ENCODE measurements at places on chromosomes 2 and 18.

- DNase-seq: no peak
Measured at GRCh38 chr2:95030496-95030895, 5.0 kb downstream of the MAL start.

GRCh38 chr2:62920070-62920469 is 130.6 kb upstream of the OTX1 start:
- no peak for DNase-seq

DNA sequence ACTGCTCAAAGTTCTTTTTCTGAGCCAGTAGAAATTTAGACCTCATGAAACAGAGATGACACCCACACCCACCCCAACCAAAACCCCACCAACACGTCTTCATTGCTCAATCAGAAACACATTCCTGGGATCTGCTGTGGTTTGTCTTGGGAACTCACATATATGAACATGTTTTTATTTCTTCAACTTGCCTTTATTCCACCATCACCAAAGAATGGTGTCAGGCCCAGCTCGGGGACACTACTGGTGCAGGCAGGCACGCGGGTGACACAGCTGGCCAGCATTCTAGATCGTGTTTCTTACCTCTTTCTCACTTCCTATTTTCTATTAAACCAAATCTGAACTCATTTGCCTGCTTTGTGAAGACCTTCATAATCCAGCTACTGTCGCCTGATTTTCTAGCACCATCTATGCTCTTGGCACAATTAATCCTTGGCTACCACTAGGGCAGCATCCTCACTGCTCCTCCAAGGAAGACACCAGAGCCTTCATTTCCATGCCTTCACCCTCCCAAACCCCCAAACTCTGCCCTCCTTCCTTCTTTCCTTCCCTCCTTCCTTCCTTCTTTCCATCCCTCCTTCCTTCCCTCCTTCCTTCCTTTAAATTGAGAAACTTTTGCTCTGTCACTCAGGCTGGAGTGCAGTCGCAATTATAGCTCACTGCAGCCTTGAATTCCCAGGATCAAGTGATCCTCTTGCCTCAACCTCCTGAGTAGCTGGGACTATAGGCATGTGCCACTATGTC is 157.1 kb downstream of the BCL2 start:
- peak; percentile 81 for DNase-seq

- DNase-seq: no peak
Measured at GRCh38 chr2:121774235-121774634, 18.8 kb downstream of the TSN start.

- no peak for DNase-seq
Measured at GRCh38 chr18:52287151-52287550, 52.8 kb upstream of the DCC start.

DNA sequence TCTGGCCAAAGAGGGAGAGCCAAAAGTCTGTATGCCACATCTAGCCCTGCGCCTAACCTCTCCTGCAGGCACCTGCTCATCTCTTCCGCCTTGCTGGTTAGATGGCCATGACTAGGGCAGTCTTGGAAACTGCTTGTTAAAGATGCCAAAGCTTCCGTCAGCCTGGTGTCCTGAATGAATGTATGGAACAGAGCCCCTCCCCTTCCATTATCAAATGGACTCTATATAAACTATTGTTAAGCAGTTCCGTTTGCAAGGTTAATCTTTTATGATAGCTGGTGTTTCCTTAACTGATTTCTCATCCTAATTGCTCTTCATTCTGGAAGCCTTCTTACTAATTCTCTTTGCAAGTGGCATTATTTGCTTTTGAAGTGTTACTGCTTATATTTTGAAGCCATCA is 87.1 kb downstream of the ATP9B start:
- DNase-seq: no peak

- no peak for DNase-seq
Measured at GRCh38 chr2:43853141-43854081, 14.6 kb downstream of the ABCG8 start.

- no peak for DNase-seq
Measured at GRCh38 chr2:142603759-142604158, 273.7 kb upstream of the KYNU start.

Measured in GM06990 (cell line).